ENCODE measurements at places on chromosomes 13 and 19. TPM values are rescaled to one million over a fixed set of nuclear protein-coding genes. Genes with fewer than 3 reads are reported as not detected.

DNA sequence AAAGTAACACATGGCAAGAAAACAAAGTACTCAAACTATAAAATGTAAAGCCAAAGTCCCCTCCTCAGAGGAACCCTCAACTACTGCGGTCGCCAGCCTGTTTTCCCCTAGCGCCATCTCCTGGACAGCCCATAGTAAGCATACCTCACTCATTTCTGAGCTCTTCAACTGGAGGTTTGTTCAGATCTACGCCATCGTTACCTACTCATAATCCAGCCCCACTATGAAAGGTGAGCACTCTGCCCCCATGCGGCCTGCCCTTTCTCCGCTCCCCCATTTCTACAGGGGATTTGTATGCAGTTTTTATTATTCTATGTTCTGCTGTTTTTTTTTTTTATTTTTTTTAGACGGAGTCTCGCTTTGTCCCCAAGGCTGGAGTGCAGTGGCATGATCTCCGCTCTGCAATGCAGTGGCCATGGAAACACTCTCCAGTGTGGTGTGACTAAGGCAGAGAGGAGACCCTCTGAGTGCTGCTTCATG lies 26.2 kb downstream of the OPA3 start:
- no peak overlapping the region for H3K27ac ChIP-seq
- H3K4me3 ChIP-seq: no peak overlapping the region
- no peaks in the 10 kb centered on the region for H3K27me3 ChIP-seq
- H3K36me3 ChIP-seq: peaks cover 2% of the 10 kb centered on the region

- H3K4me3 ChIP-seq: peak overlapping the region; percentile 98
- no peaks in the 10 kb centered on the region for H3K27me3 ChIP-seq
- no peak for DNase-seq
- peaks cover 14% of the 10 kb centered on the region for H3K4me1 ChIP-seq
- peak overlapping the region; percentile 88 for H3K27ac ChIP-seq
These were observed 689 bp downstream of the DCUN1D2 start for GRCh38 chr13:113489549-113490495.

DNA sequence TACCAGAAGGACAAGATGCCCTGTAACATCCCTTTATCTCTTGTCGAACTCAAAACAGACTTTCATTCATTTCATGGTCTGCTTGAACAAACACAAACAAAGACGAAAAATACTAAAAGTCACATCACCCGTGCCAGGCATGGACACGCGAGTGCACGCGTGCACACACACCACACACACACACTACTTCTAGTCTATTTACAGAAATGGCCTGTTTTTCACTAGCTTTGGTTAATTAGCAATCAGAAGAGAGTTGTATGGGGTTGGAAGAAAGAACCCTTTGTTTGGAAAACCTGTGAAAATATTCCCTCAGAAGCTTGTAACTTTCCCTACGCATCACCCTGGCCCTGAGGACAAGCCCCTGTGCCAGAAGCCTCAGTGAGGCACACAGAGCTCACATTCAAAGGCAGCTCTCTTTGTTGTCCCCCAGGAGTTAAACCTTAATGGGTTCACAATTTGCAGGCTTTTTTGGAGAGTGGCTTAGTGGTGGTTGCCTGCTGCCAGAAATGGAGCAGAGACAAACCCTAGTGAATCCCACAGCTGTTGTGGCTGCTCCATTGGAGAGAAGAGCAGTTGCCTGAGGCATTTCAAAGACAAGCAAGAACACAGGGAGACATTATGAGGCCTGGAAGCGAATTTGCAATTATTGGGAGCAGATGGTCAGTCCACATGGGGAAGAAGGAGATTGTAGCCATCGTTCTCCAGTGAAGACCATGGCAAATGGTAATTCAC lies 55.9 kb downstream of the STARD13 start:
- no peaks in the 10 kb centered on the region for H3K4me1 ChIP-seq
- no peaks in the 10 kb centered on the region for H3K27me3 ChIP-seq
- no peak for DNase-seq

- no peaks in the 10 kb centered on the region for H3K4me1 ChIP-seq
- H3K36me3 ChIP-seq: no peaks in the 10 kb centered on the region
- no peak for DNase-seq
- no peaks in the 10 kb centered on the region for H3K27me3 ChIP-seq
- no peak within 1 kb of the TSS for H3K4me3 ChIP-seq
These were observed at the start of gene GAPDHS for GRCh38 chr19:35533201-35533821. Gene GAPDHS (plus strand): TSS chr19:35533456. CDS start chr19:35533528, 72 bp downstream.

GRCh38 chr13:31827707-31828106 lies 88.4 kb downstream of the RXFP2 start:
- H3K36me3 ChIP-seq: no peaks in the 10 kb centered on the region
- DNase-seq: no peak
- H3K27ac ChIP-seq: no peak overlapping the region

GRCh38 chr13:94515374-94515773 lies 35.9 kb upstream of the DCT start:
- no peak overlapping the region for H3K27ac ChIP-seq
- H3K4me3 ChIP-seq: no peak overlapping the region
- H3K27me3 ChIP-seq: no peaks in the 10 kb centered on the region
- no peaks in the 10 kb centered on the region for H3K4me1 ChIP-seq
- DNase-seq: no peak

- H3K4me3 ChIP-seq: peak overlapping the region; percentile 68
- H3K27ac ChIP-seq: peak overlapping the region; percentile 55
- H3K4me1 ChIP-seq: no peaks in the 10 kb centered on the region
- no peak for DNase-seq
- H3K36me3 ChIP-seq: no peaks in the 10 kb centered on the region
- no peaks in the 10 kb centered on the region for H3K27me3 ChIP-seq
These were observed 45.6 kb upstream of the ALOX5AP start for GRCh38 chr13:30689752-30690151.

DNA sequence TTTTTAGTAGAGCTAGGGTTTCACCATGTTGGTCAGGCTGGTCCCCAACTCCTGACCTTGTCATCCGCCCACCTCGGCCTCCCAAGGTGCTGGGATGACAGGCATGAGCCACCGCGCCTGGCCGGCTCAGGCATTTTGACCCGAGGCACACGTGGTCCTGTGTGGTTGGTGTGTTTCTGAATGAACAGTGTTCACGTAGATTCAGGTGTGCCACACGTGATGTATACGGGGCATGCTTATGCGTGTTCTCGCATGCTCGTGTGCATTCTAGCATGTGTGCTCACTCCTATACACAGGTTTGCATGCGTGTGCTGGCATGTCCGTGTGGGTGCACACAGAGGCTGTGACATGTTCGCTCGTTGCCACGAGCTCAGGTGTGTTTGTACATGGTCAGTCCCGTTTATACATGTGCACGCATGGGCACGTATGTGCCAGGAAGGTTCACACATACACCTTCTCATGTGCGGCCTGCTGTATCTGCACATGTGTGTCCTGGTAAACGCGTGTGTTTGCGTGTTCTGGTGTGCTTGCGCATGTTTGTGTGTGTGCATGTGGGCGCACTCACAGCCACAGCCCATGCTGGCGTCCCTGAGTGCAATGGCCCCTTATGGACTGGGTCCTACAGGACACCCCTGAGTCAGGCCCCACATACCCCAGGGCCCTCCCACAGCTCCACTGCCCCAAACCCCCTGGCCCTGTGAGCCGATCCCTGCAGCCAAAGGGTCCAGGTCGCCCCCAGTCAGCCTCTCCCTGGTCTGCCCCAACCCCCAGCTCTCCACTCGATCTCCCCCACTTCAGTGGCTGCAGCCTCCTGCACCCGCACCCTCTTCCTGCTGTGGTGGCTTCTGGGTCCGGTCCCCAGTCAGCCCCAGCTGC lies 20.6 kb upstream of the TCF3 start:
- DNase-seq: no peak
- H3K27me3 ChIP-seq: peaks cover 31% of the 10 kb centered on the region

LGALS14 gene
- not detected for total RNA-seq

- H3K27me3 ChIP-seq: no peaks in the 10 kb centered on the region
- no peak overlapping the region for H3K4me3 ChIP-seq
- no peak overlapping the region for H3K27ac ChIP-seq
- no peaks in the 10 kb centered on the region for H3K36me3 ChIP-seq
- DNase-seq: no peak
These were observed 10.3 kb upstream of the KLK3 start for GRCh38 chr19:50844296-50844935.

CDX2 gene
- not detected for total RNA-seq

CGB3 gene
- total RNA-seq: not detected

GRCh38 chr13:99145461-99145860 lies 55.2 kb upstream of the UBAC2 start:
- H3K4me3 ChIP-seq: no peak overlapping the region
- no peaks in the 10 kb centered on the region for H3K27me3 ChIP-seq
- H3K36me3 ChIP-seq: no peaks in the 10 kb centered on the region

DNA sequence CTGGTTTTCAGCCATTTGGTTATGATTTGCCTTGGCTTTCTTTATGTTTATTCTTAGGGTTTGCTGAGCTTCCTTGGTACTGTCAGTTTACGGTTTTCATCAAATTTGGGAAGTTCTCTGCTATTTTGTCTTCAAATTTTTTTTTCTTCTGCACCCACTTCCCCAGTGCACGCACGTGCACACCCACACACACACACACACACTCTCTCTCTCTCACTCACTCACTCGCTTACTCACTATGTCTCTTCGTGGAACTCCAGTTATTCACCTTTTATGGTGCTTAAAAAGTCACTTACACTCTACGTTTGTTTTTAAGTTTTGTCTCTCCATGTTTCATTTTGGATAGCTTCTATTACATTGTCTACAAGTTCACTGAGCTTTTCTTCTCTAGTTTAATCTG lies 7.1 kb downstream of the AKAP11 start:
- H3K4me3 ChIP-seq: no peak overlapping the region
- H3K27me3 ChIP-seq: no peaks in the 10 kb centered on the region
- H3K4me1 ChIP-seq: no peaks in the 10 kb centered on the region
- H3K36me3 ChIP-seq: no peaks in the 10 kb centered on the region

TNFSF11 gene
- not detected for total RNA-seq

GRCh38 chr13:23575632-23576031 lies 5.4 kb downstream of the TNFRSF19 start:
- no peak overlapping the region for H3K4me3 ChIP-seq
- no peaks in the 10 kb centered on the region for H3K4me1 ChIP-seq
- H3K27ac ChIP-seq: no peak overlapping the region
- DNase-seq: no peak
- H3K27me3 ChIP-seq: peaks cover 7% of the 10 kb centered on the region

KIR2DL3 gene
- total RNA-seq: not detected

- H3K4me1 ChIP-seq: peaks cover 53% of the 10 kb centered on the region
- peak overlapping the region; percentile 60 for H3K4me3 ChIP-seq
- no peak for DNase-seq
- peaks cover 12% of the 10 kb centered on the region for H3K36me3 ChIP-seq
- no peaks in the 10 kb centered on the region for H3K27me3 ChIP-seq
These were observed 8.7 kb downstream of the BCL3 start for GRCh38 chr19:44757057-44757734.

GRCh38 chr13:111252446-111253364 lies 67.7 kb upstream of the TEX29 start:
- H3K27me3 ChIP-seq: no peaks in the 10 kb centered on the region
- H3K4me1 ChIP-seq: no peaks in the 10 kb centered on the region
- H3K36me3 ChIP-seq: peaks cover 45% of the 10 kb centered on the region
- peak overlapping the region; percentile 30 for H3K27ac ChIP-seq
- DNase-seq: no peak

DNA sequence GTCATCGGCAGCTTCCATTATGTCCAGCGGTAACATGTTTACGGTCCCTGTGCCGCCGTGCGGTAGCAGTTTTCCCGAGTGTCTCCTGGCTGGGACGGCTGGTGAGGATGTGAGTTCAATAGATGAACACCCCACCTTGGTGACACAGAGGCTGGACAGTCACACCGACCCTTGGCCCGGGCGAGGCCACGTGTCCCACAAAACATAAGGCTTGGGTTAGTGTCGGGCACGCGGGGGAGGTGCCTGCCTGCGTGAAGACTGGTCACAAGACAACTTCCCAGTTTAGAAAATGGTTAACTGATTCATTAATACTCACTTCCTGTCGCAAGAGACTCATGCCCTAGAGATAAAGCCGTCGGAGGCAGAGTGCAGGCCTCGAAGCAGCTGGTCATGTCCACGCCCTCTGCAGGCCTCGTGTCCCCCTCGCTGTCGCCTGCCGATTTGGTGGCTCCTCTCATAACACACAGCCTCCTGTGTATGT lies 17.2 kb downstream of the RASA3 start:
- H3K4me3 ChIP-seq: no peak overlapping the region
- H3K27me3 ChIP-seq: no peaks in the 10 kb centered on the region
- H3K4me1 ChIP-seq: peaks cover 4% of the 10 kb centered on the region
- no peak overlapping the region for H3K27ac ChIP-seq

VWA8 gene
- 10.4 TPM for total RNA-seq

- H3K27me3 ChIP-seq: no peaks in the 10 kb centered on the region
- no peak for DNase-seq
- no peak overlapping the region for H3K4me3 ChIP-seq
- H3K36me3 ChIP-seq: no peaks in the 10 kb centered on the region
These were observed 32.7 kb upstream of the NFIC start for GRCh38 chr19:3333662-3334061.

DNA sequence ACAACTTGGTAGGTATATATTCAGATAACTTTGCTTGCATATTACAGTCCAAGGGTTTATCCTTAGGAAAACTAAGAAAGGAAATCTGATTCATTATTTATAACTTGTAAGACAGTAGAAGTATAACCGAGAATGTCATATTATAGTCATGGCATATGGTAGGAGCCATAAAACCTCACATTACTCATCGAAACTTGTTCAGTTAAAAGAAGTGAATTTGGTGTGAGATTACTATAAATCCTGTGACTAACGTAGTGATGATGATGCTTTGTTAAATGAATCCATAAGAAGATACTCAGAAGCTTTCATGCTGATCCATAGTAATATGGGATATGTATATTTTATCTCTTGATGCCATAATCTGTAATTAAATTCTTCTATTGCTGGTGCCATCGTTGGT lies 57.3 kb downstream of the MTUS2 start:
- H3K27me3 ChIP-seq: no peaks in the 10 kb centered on the region
- no peak for DNase-seq
- no peak overlapping the region for H3K4me3 ChIP-seq
- peaks cover under 1% of the 10 kb centered on the region for H3K4me1 ChIP-seq

FAM124A gene
- total RNA-seq: 22.4 TPM

DNA sequence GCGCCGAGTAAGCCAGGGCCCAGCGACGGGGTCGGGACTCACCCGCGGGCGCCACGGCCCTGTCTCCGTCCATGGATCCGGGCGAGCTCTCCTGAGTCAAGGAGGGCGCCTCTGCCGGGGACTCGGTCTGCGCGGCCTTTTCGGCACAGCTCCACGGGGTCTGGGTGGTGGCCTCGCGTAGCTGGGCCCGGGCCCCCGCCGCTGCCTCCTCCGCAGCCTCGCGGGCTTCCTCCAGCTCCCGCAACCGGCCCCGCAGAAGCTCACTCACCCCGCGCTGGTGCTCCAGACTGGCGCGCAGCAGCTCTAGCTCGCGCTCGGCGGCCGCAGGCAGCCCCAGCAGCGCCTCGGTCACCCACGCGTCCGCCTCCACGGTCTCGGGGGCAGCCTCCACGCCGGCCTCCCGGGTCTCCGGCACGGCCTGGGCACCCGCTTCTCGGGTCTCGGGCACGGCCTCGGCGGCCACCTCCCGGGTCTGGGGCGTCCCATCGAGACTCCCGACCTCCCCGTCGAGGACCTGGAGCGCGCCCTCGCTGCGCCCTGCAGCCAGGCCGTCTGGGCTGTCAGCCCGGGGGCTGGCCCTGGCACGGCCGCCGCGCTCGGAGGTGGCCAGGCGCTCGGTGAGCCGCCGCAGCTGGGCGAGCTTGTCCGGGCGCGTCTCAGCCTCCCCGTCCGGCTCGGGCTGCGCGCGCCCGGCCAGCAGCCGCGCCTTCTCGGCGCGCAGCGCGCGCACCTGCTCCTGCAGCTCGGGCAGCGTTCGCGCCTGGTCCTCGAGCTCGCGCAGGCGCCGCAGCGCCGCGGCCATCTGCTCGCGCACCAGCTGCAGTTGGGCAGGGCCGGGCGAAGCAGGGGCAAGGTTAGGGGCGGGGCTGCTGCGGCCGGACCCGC lies 8.4 kb downstream of the KANK3 start:
- H3K4me1 ChIP-seq: no peaks in the 10 kb centered on the region
- H3K36me3 ChIP-seq: no peaks in the 10 kb centered on the region
- H3K4me3 ChIP-seq: peak overlapping the region; percentile 55
- no peak overlapping the region for H3K27ac ChIP-seq
- no peak for DNase-seq
